Mesendoderm (in vitro differentiated cells): ENCODE measurements at places on chromosomes 1 and 21.

DNA sequence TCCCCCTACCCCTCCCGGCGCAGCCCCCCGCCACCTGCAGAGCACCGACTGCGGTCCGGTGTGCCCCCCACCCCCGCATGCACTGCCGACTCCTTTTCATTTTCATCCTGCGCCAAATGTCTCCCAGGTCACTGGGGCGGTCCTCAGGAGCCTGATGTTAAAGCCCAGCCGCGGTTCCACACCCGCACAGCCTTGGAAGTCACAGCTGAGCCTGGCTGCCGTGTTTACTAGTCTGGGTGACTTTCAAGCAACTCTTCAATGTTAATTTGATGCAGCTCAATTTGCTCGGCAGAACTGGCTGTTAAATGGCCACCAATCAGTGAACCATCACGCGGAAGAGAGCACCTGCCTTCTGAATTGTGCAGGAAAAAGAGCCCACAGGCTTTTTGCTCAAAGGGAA lies 27.2 kb downstream of the THAP3 start:
- no peak for DNase-seq

- DNase-seq, result no peak
Measured at GRCh38 chr1:161359291-161359690, 8.4 kb downstream of the CFAP126 start.

GRCh38 chr1:67818725-67819301 lies 14.5 kb downstream of the GNG12 start:
- DNase-seq, result peak; percentile 55

DNA sequence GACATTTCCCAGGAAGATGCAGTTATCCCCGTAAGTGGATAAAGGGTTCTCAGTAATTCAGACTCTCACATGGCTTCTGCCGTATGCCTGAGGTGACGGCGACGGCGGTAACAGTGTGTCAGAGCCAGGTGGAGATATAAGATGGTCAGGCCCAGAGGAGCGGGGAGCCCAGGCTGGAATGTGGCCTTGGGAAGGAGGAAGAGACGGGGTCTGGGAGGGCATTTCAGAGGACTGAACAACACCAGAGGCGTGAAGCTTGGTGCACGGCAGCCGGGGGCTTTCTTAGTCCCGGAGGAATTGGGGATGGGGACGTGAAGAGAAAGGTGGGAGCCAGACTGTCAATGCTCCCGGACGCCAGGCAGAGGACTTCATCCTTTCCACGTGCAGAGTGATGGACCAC lies 1.0 kb downstream of the RER1 start:
- DNase-seq, result no peak

DNA sequence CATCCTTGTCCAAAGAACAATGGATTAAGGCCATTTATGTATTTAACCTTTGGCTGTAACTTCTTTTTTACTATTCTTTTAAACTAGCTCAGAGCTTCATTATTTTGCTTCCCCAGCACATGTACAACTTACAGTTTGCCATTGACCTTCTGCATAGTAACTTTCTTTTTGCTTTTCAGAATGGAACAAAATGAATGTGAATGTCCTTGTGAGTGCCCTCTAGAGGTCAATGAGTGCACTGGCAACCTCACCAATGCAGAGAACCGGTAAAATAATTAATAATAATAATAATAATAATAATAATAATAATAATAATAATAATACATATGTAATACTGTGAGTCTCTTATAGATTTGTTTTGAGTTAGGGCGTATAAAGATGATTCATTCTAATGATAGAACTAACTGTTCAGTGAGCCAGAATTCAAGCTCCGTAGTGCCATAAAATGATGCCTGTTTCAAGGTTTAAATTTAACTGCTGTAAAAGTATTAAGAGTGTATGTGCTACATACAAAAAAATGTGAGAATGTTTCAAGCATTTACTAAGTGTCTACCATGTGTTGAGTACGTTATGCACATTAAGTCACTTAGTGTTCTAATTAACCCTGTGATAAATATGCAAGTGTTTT lies 69.0 kb upstream of the RAVER2 start:
- DNase-seq, result no peak

DNA sequence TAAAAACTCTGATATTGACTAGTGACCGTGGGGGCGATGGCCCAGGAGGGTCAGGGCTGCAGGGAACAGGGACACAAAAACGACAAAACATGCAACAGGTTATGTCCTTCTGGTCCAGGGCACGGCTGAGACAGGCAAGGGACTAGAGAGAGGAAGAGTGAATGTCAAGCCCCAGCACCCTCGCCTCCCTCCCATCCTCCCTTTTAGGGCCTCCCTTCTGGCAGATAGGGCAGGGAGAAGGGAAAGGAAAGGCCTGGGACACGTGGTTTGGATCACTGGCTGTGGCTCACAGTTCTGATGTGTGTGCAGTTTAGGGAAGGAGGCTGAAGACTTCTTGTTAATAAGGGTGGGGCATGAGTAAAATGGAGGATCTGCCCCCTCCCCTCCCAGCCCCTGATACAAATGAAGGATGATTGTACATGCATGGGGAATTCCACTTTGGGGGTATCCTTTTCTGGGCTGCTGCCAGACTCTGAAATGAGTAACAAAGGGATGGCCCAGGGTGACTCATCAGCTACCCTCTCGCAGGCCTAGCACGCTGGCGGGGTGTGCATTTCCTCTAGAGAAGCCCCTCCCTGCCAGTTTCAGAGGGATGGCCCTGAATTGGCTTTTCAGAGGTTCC lies 14.2 kb downstream of the CAPN2 start:
- peak; percentile 94 for DNase-seq

- peak; percentile 48 for DNase-seq
Measured at GRCh38 chr21:32645261-32646182, 33.3 kb upstream of the CFAP298 start.

DNA sequence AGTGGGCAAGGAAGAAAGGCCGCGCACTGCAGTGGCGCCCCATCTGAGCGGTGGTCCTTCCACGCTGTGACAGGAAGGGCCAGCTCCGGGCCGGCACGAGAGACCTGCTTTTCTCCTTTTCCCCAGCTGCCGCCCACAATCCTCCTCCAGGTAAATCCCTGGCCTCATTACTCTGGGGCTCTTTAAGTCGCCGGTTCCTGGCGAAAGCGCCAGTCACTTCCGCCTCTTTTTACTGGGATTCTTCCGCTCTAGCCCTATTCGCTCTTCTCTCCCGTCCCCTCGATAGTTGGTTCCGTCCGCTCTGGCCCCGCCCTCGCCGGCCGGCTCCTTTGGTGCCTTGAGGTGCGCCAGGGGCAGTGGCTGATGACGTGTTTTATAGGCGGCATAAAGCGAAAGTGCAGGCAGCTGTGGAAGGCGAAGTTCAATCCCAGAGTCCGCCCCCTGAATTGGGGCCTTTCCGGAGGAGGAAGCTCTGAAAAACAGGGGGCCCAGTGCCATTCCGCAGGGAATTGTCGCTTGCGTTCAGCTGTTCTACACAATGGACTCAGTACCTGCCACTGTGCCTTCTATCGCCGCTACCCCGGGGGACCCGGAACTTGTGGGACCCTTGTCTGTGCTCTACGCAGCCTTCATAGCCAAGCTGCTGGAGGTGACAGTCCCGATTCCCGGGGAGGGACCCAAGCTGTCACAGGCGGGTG lies 26.2 kb downstream of the MIA3 start:
- DNase-seq, result peak; percentile 100

DNA sequence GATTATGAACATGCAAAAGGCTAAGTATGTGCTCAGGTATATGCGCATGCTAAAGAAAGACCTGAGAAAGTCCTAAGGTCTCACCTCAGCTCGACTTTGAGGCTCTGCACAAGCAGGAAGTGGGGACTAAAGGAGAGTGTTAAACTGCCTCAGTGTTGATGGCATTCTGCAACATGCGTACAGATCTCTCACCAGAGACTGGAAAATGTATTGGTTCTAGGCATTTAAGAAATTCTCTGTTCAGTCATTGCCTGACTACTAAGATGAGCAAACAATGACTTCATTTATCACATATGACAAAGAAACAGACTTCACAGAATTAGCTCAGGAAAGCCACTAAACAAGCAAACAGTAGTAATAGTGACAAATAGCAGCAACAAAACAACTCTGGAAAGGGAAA lies 90.8 kb downstream of the USH2A start:
- DNase-seq, result no peak

GRCh38 chr21:36698981-36699545 lies at the start of gene SIM2:
SIM2 (plus strand) TSS chr21:36699115; CDS start chr21:36699747, 632 bp downstream.
- DNase-seq, result peak; percentile 63

GRCh38 chr1:228666686-228667623 lies 68.3 kb upstream of the RHOU start:
- DNase-seq, result peak; percentile 29

DNA sequence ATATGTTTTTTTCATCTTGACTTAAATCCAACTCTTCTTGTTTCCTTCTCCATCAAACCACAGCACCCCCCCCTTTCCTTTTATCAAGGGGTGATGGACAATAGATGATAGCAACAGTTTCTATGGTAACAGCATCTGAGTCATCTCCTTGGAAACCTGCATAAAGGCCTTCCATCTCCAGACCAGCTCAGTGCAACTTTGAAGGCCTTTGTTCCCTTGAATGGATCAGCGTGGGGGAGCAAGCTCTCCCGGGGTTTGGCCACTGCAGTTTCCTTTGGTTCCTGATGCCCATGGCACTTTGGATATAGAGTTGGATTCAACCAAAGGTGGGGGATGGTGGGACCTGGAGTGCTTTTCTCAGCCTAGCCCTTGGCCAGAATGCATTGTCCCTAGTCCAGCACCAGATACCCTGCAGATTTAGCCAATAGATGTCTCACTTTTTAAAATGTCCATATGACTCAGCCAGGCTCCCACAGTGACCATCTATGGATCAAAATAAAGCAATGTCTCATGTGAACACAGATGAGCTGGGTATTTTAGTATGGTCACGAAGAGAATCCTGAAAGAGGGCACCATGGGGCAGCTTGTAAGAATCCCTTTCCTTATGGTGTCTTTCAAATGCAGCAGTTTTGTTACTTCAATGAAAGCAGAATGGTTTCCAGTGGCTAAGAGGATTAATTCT lies 127.7 kb downstream of the SPATA46 start:
- DNase-seq, result peak; percentile 72

DNA sequence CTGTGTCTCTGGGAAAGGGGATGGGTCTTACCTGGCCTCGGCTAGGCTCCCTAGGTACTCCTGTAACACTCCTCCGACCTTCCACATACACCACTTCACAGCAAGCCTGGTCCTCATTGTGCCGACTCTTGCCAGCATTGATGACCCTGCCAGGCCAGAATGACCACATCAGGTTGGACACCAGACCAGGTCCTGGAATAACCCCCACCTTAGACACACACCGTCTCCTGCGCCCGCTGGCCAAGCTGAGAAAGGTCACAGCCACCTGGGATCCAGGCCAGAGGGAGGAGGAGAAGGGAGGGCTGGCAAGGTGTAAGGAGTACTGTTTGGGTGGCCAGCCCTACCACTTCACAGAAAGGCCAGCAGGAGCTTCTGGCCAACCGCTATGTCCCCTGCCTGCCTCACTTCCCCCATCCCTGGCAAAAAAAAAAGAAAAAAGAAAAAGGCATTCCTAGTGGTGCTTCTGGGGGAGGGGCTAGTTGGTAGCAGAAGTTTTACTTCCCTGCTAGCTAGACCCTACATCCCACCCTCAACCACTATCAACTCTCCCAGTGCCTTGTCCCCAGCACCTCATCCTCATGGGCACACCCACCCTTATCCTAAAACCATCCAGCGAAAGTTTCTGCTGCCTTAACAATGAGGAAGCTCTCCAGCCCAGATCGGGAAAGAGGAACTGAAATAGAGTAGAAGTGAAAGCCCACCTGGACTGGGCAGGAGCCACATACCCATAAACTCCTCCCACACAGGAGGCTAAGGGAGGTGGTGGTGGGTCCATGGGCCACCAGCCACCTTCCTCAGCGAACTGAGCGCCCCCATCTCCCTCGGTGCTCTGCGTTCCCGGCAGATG lies 1.4 kb downstream of the PPM1J start:
- peak; percentile 66 for DNase-seq

- peak; percentile 23 for DNase-seq
Measured at GRCh38 chr1:85818371-85818770, 110.1 kb upstream of the ZNHIT6 start.

DNA sequence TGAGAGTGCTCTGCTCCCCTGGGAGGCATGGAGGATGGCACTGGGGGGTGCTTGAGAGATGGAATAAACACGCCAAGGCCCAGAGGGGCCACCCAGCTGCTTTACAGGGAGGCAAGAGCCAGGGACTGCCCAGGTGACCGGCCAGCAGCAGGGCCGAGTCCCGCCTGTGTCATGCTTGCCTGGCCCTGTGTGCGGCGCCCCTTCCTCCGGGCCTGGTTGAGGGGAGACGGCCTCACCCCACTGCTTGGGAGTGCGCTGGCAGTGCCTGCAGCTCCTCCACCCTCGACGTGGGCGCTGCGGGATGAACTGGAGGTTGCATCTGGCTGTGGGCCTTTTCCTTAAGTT lies 33.1 kb upstream of the COL6A2 start:
- no peak for DNase-seq

DNA sequence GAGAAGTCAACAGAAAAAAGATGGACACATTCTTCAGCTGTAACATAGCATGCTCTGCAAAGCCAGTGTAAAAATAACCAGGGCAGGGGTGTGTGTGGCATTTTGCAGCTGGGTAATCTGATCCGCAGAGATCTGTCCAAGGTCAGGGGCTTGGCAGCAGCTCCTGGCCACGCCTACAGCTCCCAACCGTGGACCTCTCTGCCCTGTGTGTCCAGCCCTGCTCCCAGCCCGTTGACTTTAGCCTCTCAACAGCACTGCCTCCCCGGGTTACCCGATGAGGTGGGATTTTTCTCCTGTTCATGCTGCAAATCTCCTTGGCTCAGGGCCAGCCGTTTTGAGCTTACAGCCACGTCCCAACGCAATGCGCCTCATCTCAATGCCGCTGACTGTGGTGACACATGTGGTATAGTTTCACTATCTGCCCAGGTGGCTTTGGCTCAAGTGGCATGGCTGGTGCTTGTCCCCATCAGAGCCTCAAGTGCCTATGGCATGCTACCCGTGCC lies 68.1 kb downstream of the VWA5B1 start:
- DNase-seq, result no peak
